ENCODE measurements at places on chromosomes 1 and 21.

GRCh38 chr1:171488190-171488929, 3.0 kb downstream of the PRRC2C start:
- no peak for DNase-seq

DNA sequence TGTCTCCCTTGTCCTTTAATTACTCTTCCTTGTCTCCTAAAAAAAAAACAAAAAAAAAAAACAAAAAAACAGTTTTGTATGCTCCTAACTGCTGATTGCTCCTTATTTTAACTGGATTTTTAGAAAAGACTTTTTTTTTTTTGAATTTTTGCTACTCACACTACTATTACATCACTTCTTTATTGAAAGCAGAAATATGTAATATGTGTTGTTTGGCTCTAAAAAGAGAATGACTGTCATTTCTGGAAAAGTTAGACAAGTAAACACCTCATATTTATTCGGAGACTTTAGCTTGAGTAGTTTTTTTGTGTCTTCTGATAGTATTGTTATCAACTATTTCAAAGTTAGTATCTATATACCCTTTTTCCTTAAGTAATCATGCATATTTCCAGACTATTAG, 855.0 kb downstream of the USP25 start:
- no peak for DNase-seq

GRCh38 chr1:203099805-203100515, 14.1 kb upstream of the MYOG start:
- no peak for DNase-seq

- no peak for DNase-seq
Measured at GRCh38 chr1:38336961-38337360, 290.4 kb upstream of the POU3F1 start.

- DNase-seq, result no peak
Measured at GRCh38 chr1:77542813-77543420, 139.5 kb downstream of the ZZZ3 start.

DNA sequence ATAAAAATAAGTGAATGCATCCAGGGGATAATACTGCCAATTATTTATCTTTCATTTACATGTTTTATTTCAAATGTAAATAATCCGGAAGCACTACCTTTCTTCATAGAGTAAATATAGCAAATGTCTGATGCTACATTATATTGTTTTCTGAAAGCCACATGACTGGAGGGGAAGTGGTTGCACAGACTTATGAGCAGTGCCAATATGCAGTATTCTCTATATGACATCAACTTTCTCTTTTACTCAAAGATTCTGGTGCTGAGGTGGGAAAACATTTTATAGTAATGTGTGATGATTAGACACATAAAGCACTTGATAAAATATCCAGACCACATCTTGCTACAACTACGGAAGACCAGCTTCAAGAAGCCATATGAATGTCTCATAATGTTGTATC, 314.7 kb downstream of the NEGR1 start:
- no peak for DNase-seq

DNA sequence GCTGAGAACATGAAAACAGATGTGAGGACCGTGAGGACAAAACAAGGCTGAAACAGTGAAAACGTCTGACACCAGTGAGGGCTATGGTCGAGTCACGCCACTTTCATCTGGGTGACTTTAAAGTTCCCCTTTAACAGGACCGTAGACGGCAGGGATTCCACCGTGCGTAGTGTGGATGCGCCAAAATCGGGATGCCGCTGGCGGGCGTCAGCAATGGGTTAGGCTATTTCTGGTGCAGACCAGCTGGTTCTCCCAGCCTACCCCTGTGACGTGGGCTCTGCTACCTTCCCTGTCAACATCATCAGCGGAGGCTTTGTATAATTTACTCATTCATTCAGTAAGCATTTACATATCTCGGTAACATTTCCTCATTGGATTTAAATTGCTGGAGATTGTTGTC, 246.6 kb upstream of the AJAP1 start:
- DNase-seq, result no peak

DNA sequence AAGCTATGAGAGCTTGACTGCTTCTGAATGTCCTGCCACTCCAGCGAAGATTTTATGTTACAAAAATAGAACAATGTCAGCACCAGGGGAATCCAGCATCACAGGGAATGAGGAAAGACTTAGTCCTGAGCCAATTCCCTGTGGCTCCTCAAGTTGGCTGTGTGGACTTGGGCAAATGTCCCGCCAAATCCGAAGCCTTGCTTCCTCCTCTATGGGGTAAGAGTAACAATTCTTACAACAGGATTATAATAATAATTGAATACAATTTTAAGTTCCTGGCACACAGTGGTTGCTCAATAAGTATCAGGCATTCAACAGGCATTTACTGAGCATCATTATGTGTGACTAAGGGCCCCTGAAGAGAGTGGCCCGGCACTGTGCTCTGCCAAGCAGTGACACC, 44.4 kb downstream of the STPG1 start:
- DNase-seq, result no peak

DNA sequence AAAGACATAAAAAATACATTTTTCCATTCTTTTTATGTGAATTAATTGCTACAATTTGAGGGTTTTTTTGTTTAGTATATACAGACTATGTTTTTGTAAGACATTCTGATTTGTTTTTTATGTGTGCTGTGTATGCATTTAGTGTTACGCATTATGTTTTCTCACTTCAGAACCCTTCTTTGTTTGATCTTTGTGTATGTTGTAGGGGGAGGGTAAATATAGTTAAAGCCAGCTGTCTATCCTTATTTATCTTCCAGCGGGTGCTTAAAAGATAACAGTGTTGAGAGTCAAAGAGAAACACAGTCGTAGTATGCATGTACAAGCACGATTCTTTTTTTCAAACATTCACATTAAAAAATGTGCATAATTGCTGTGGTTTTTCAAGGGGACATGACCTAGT, 97.5 kb upstream of the KIAA1614 start:
- no peak for DNase-seq

DNA sequence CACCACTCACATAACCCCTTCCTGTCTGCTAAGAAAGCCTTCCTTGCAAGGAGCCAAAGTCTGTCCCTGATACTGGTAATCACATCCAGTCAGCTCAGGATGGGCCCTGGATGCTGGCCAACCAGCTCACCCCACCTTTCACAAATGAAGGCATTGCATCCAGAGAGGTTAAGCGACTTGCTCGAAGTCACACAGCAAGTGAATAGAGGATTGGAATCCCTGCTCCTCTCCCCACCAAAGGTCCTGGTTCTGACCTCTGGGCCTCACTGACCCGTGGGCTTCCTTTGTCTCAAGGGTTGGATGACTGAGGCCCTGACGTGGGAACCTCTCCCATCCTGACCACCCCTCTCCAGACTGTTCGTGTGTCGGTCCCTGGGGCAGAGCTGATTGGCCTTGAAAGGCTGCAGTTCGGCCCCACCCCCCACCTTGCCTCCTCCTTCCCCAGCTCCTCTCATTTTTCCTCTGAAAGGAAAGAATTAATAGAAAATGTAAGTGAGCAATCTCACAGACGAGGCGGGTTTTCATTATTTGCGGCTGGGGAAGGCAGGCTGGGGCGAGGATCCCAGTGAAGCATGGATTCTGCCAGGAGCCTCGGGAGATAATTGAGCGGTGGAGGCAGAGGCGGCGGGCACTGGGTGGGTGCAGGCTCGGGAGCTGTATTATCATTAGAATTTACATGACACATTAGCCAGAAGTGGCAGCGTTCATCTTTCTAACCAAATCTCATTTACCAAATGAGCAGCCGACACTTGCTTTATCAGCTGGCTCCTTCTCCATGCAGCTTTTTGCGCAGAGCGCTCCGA, 101.5 kb upstream of the CSF3R start:
- DNase-seq, result no peak

- DNase-seq, result no peak
Measured at GRCh38 chr1:39832294-39832693, 43.6 kb upstream of the BMP8B start.

GRCh38 chr21:20998456-20998789, 214 bp downstream of the NCAM2 start:
- DNase-seq, result no peak

- DNase-seq, result no peak
Measured at GRCh38 chr1:29800120-29800519, 563.8 kb downstream of the PTPRU start.

- DNase-seq, result no peak
Measured at GRCh38 chr1:97304366-97304765, 582.8 kb downstream of the PTBP2 start.

DNA sequence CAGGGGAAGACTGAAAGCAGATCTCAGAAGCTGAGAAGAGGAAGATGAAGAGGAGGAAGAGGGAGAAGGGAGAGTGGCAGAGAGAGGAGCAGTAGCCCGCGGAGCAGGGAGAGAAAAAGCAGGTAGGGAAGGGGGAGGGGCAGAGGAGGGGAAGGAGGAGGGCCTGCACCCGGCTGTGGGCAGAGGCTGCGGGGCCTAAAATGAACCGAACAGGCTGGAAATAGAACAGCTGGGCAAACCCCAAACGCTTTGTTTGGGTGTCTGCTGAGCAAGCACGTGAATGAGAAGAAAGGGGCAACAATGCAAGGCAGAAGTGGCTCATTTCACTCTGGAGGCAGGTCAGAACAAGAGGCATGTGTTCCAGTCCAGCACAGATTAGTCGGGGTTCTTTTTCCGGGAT, 33.5 kb downstream of the KCNC4 start:
- DNase-seq, result no peak

DNA sequence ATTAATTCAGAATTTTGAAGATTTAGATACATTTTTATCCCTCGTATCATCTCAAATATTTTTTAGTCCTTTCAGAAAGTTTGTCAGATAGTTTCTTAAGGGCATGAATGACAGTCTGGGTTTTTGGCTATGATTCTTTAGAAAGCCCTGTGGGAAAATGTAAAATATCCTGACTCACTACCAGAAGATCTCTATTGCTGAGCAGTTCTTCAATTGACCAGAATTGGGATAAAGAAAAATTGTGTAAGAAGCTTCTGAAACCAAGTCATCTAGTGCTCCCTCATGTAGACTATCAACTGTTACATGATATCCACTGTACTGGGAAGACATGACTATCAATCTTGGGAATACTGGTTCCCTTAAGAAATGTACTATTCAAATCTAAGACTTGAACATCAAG, 608.3 kb upstream of the CHRM3 start:
- DNase-seq, result no peak

DNA sequence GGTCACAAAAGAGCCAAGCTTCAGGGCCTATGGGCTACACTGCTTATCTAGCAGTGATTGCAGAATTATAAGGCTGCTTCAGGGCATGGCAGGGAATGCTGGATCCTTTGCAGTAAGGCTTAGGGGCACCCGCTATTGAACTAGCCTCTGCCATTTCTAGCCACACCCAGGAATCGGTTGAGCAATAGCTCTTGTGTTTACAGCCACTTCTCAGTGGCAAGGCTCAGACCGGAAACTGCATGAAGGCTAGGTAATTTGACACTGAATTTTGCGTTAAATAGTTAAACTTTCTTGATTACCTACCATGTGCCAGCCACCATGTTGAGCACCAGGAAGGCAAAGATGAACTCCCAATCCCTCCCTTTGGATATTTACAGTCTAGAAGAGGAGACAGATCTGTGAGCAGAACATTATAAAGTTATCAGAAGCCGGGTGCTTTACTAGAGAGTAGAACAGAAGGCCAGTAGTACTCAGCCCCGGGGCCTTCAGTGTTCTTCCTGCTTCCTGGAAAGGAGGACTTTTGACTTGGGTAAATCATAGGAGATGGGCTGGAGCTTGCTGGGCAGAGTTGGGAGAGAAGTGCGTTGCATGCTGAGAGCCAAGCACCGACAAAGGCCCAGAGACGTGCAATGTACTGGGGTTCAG, 98.6 kb upstream of the LPGAT1 start:
- no peak for DNase-seq

DNA sequence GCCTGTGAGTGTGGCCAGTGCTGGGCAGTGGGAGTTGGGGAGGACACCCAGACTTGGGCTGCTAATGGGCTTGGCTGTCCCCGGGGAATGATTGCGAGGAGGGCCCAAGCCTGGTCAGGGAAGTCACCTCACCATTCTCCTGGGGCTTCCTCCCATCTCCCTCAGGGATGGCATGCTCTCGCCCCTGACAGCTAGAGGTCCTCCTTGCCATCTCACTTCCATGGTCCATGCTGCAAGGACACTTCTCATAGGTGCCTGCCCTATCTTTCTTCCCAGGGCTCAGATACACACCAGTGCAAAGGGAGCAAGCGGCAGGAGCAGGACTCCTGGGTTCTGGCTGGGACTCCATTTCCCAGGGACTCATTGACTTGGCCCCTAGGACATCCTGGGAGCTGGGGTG, 4.1 kb downstream of the NTRK1 start:
- DNase-seq, result no peak

DNA sequence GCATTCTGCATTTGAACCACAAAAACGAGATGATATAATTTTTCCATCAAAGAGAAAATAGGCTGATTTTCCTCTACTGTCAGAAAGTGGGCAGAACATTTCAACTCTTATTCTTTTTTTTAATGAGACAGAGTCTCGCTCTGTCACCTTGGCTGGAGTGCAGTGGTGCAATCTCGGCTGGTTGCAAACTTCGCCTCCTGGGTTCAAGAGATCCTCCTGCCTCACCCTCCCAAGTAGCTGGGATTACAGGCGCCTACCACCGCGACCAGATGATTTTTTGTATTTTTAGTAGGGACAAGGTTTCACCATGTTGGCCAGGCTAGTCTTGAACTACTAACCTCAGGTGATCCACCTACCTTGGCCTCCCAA, 11.6 kb downstream of the DSTYK start:
- no peak for DNase-seq

GRCh38 chr1:204139088-204139487, 12.8 kb downstream of the ETNK2 start:
- DNase-seq, result no peak

DNA sequence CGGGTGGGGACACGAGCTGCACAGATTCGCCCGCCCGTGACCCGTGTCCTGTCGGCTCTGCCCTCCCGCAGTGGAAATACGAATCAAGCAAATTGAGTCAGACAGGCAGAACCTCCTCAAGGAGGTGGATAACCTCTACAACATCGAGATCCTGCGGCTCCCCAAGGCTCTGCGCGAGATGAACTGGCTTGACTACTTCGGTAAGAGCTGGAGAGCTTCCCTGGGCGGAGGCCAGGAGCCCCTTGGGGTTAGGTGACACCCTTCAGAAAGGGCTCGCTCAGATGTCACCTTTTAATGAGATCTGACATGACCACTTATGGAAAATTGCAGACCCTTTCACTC, 489 bp downstream of the CDCA8 start:
- no peak for DNase-seq

GRCh38 chr1:56904663-56905397, 50.2 kb downstream of the C8A start:
- DNase-seq, result no peak

- DNase-seq, result no peak
Measured at GRCh38 chr1:100952104-100952745, 56.3 kb downstream of the SLC30A7 start.

- no peak for DNase-seq
Measured at GRCh38 chr1:193412748-193413147, 226.3 kb upstream of the B3GALT2 start.

DNA sequence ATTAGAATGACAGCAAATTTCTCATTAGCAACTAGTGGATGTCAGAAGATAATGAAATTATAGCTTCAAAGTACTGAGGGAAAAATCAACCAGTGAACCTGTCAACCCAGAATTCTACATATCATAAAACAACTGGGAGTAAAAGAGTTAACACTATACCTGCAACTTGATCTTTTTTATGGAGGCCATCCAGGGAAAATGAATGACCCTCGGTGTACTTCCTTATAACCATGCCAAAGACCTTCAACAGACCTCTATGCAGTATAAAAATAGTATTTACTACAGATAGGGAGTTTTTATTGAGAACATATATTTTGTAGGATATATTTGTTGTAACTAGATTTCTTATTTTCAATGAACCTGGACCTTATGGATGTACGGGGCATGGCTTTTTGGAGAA, 392.5 kb upstream of the ZRANB2 start:
- DNase-seq, result no peak

GRCh38 chr1:206974140-206974539, 3.9 kb upstream of the FCAMR start:
- no peak for DNase-seq

Data from stimulated activated CD8-positive, alpha-beta memory T cell treated with anti-CD3 and anti-CD28 coated beads, Interleukin-7, amount 100 ng/mL, for 4 hours (primary cell).